AG09309 (cell line): ENCODE measurements at places on chromosomes 13 and 19.
A peak's percentile ranks its signal among the peaks of the same experiment; 100 is the strongest.

DNA sequence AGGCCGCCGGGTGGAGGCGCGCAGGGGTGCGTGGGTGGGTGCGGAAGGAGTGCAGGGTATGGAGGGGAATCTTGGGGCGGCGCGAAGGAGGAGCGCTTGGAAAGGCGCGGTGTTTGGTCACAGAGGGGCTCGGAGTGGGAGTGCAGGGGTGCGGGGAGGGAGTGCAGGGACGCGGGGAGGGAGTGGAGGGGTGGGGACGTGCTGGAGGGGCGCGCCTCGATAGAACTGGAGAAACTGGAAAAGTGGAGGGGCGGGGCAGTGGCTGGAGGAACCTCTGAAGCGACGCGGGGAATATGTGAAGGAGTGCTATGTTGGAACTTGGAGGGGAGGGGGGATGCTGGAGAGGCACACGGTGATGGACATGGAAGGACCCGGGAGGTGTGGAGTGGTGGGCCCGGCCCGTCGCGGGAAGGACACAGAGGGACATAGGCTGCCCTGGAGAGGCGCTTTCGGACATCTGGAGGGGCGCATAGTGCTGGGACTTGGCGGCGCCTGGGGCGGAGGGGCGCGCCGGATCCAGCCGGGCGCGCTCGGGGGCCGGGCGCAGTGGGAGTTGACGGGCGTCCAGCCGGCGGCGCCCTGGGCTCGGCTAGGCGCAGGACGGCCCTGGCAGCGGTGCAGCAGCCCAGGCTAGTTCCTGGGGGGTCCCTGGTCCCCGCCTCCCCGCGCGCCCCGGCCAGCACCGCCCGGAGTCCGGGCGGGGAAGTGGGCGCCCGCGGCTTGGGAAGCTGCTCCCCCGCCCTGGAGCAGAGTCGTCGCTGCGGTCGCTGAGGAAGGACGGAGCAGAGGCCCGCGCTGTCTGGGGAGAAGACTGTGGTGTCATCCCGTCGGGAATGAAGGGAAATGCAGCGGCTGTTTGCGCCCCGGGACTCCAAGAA, 20.8 kb upstream of the SGCG start:
- no peak for DNase-seq

GRCh38 chr13:38819053-38819452, 132.2 kb downstream of the FREM2 start:
- no peak for DNase-seq

GRCh38 chr13:46647512-46648065, 94.6 kb downstream of the LRCH1 start:
- DNase-seq, result no peak

- DNase-seq, result no peak
Observed at GRCh38 chr19:664913-665443, 2.0 kb upstream of the RNF126 start.

DNA sequence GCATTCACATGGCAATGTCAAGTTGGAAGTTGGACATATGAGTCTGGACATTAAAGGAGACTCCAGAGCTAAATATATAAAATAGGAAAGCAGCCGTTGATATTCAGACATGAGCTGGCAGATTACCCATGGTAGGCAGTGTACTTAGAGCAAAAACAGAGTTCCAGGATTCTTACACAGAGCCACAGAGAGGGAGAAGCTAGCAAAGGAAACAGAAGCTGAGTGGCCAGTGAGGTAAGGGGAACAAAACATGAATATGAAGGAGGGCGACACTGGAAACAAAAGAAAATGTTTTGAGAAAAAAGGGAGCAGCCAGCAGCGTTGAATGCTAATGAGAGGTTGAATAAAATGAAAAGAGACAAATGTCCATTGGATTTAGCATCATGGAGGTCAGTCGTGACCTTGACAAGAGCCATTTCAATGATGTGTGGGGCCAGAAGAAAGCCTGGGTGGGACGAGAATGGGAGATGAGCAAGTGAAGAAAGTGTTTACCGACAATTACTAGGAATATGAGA, 198.4 kb downstream of the POU4F1 start:
- DNase-seq, result no peak

GRCh38 chr19:16470541-16470910, 1.2 kb downstream of the EPS15L1 start:
- no peak for DNase-seq

DNA sequence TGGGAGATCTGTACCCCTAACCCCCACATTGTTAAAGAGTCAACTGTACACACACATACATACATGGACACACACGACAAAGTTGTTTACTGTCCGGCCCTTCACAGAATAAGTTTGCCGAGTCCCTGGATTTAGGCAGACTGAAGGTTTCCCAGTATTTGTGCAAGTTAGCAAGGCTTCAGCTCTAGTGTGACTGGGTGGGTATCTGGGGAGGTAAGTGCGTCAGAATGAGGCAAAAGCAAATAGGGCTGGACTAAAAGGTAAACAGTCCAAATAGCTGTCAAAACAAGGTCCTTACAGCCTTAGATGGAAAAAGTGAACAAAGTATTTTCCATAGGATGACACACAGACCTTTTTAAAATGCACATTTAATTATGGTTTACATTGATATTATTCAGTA, 228.4 kb upstream of the UFM1 start:
- DNase-seq, result no peak

- DNase-seq, result no peak
Observed at GRCh38 chr13:112113348-112113747, 46.4 kb downstream of the SOX1 start.

GRCh38 chr19:55383279-55384130, 587 bp downstream of the TMEM238 start:
- no peak for DNase-seq

DNA sequence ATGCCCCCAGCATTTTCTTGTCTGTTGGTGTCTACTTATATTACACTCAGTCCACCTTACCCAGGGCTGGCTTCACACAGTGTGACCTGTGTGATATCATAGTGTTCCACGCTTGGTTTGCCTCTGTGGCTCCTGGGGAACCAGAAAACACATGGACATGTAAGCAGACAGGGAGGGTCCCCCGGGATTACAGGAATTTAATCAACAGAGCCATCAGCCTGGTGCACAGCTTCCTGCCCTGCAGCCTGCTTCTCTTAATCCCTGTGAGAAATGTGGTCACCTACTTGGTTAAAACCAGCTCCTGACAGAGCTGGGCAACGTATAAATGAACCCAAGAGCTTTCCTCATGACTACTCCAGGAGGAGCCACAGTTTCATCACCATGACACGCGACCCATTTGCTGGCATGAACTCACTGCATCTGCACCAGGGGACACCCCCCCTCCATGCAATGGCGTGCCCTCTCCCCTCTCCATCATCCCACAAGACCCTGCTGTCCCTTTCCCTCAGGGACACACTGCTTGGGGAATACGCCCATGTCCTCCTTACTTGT, 152.1 kb downstream of the UQCRFS1 start:
- no peak for DNase-seq

GRCh38 chr13:70042193-70042592, 65.4 kb upstream of the ATXN8OS start:
- no peak for DNase-seq

GRCh38 chr19:7678971-7679751, 1.5 kb upstream of the TRAPPC5 start:
- no peak for DNase-seq

GRCh38 chr13:108044954-108045353, 170.4 kb downstream of the LIG4 start:
- no peak for DNase-seq

DNA sequence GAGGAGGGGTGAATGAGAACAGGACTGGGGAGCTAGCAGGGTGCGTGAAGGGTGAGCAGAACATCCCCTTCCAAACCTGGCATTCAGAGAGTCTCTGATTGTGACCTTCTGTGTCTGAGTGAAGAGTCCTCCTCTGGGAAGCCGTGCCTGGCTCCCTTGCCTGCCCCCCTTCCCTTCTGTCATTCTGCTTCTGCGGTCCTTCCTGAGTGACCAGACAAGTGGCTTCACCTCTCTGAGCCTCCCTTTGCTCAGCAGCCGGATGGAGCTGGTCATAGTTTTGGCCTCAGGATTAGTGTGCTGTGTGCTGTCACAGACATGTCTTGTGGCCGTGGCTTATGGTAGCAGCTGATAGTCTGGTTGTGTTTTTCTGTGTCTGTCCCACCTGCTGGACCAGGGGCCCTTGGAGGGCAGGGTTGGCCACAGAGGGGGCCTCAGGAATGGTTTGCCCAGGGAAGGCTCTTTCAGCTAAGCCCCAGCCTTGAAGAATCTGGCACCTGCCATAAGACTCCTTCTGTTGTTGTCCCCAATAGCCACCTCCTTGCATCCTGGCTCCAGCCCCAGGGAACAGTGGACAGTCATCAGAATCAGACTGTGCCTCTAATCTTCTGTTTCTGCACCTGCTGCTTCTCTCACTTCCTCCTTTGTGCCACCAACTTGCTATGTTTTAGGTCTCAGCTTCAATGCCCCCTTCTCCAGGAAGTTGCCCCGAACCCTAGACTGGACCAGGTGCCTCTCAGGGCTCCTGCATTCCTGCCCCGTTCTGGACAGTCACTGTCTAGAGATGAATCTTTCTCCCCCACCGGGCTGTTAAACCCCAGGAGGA, 5.9 kb downstream of the CLPTM1 start:
- DNase-seq, result no peak

DNA sequence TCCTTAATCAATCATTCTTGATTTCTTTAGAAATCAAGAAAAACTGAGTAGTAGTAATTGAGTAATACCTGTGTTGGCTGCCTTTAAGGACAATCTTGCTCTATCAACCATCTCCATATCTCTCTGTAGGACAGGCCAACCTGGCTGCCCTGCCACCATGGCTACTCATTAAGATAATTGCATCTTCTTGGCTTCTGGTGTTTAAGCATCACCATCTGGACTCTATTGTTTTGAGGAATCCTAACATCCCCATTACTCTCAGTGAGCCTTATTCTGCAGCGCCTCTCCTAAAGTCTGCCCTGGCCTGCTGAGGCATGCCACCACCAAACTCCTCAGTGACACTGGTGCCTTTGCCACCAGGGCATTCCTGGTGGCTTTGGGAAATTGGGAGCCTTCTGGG, 442.6 kb upstream of the ZNF507 start:
- DNase-seq, result no peak

- DNase-seq, result no peak
Observed at GRCh38 chr13:46577696-46578589, 25.0 kb downstream of the LRCH1 start.

DNA sequence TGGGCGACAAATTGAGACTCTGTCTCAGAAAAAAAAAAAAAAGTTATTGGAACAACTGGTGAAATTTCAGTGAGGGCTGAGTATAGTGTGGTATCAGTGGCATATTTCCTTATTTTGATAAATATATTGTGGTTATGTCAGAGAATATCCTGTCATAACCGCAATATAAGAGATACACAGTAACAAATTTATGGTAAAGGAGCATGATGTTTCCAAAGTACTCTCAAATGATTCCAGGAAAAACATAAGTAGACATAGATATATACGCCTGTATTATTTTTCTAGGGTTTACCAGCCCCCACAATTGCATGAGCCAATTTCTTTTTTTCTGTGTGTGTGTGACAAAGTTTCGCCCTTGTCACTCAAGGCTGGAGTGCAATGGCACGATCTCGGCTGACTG, 5.7 kb upstream of the C5AR1 start:
- DNase-seq, result no peak

- no peak for DNase-seq
Observed at GRCh38 chr13:20191311-20192157, 1.2 kb downstream of the GJB2 start.

DNA sequence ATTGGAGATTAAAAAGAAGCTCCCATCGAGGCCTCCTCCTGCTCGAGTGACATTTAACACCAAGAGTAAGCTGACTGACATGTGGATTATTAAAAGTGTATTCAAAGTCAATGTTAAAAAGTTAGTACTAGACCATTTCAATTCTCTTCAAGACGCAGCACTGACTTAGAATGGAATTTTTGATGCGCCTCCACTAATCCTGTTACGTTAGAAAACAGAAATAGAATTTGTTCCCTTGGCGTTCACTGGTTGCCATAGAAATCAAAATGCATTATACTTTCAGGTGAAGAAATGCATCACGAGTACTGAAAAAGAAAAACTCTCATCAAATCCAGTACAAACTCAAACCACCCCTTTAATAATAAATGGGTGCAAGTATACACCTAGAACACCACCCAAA, 42.2 kb downstream of the BRD4 start:
- DNase-seq, result no peak

DNA sequence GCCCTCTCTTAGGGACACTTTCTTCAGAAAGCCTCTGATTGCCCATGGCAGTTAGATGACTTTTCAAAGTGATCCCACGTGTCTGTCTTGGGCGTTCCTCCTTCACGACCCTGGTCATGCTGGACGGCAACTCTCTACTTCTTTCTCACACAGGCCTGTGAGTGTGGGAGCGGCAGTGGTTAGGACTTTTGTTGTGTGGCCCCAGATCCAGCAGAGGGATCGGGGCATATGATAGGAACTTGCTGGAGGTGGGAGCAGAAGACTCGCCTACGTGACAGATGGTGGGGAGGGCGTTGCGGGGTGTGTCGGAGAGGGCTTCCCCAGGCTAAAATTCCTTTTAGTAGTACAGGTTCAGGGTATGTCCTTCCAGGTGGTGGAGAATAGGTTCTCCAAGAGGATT, 289.5 kb upstream of the MAB21L1 start:
- DNase-seq, result no peak

GRCh38 chr13:50712881-50713280, 130.6 kb downstream of the DLEU7 start:
- DNase-seq, result no peak

GRCh38 chr13:80069374-80069773, 271.6 kb downstream of the SPRY2 start:
- DNase-seq, result no peak

- DNase-seq, result peak; percentile 60
Observed at GRCh38 chr13:41053384-41053826, 7.9 kb upstream of the WBP4 start.

- DNase-seq, result no peak
Observed at GRCh38 chr13:86760620-86761019, 910.6 kb upstream of the SLITRK5 start.
